ENCODE measurements at places on chromosomes 12 and 14.

DNA sequence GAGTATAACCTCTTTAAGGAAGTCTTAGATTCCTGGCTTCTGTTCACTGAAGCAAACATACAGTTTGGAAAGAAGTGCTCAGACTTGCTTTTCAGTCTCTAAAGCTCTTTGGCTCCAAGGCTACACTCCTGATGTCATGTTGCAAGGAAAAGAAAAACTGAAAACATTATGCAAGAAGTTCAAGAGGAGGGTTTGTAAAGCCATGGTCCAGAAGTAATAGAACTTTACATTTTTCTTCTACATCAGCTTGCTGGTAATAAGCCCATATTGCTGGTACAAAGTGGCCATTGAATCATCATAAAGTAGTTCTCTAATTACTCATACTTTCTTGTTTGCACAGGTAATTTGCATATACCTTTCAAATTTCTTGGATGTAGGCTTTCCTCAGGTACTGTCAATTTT lies 83.6 kb downstream of the BBS10 start:
- no peak for DNase-seq

DNA sequence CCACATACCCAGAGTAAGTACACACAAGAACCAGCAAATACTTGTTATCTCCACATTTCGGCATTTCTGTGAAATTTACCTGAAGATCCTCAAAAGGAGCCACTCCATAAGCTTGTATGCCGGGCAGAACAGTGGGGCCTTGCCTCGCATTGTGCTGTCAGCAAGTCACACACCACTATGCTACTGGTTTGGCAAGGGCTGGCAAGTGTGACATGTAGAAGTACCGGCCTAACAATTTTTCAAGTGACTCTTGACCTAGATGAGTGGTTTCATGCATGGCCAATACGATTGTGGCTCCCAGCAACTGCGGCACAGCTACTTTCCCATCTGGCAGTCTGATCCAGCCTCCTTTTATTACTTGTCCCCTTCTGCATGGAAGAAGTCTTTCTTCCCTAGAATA lies 69.8 kb downstream of the GAS2L3 start:
- no peak for DNase-seq

DNA sequence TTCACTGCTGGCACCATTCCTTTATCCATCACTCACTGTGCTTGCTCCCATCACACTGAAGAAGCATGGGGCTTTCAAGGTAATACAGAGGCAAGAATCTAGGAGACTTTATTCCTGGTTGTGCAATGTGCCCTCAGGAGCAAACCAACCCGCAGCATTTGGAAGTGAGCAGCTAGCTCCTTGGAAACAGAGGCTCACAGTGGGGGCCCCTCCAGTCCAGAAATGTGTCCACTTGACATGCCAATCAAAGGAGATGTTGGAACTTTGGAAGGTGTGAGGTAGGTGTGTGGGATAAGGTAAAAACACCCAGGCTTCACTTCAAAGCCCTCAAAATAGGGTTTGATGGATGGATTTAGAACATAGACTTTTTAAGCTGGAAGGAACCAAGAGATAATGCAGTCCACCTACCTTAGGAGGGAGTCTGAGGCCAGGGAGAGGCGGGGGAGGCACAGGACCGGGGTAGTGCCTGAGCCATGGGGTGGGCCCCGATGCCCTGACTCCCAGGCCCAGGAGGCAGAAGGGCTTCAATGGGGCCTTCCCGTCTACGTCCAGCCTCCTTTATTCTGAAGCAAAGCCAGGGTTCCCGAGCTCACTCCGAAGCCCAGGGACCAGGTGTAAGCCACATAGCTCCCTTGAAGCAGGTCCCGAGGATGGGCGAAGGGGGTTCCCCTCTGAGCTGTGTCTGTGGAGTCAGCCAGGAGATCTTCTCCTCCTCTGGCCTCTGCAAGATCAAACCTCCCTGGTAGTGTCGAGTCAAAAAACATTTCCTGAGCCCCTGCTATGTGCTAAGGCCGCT lies 17.6 kb upstream of the BCL11B start:
- DNase-seq, result no peak

- DNase-seq, result no peak
Observed at GRCh38 chr12:132493482-132494178, 3.7 kb downstream of the FBRSL1 start.

- DNase-seq, result no peak
Observed at GRCh38 chr12:121942145-121942718, 23.8 kb downstream of the CFAP251 start.

DNA sequence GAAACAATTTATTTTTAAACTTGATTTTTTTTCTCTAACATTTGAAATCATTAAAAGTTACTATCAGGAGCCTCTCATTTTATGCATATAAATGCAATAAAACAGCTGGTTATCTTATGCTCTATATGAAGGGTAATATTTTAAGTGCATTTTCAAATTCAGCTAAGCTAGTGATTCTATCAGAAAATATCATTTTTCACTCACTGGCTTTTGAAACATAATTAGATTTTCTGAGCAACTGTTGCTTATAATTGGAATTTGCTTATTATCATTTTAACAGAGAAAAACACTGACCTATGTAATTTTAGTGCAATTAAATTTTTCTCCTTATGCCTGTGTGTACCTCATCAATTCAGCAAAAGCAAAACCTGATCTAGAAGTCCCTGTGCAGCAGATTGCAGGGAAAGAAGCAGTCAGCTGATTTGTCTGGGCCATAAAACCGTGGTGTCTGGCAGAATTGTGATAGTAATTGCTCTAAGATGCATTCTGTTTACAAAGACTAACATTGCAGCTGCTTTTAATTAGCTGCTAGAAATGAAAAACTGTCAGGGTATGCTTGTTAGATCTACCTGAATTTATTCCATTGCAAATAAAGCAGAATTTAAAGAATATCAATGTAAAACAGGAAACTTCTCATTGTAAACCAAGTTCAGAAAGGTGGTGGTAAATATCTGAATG lies 75.0 kb downstream of the BICD1 start:
- DNase-seq, result no peak

- no peak for DNase-seq
Observed at GRCh38 chr12:49108958-49109404, 1.7 kb downstream of the LMBR1L start.

- no peak for DNase-seq
Observed at GRCh38 chr12:118150625-118151024, 14.7 kb downstream of the PEBP1 start.

GRCh38 chr12:41507286-41507685 lies 319.2 kb downstream of the PDZRN4 start:
- no peak for DNase-seq

GRCh38 chr14:105011312-105011990 lies 9.4 kb downstream of the CDCA4 start:
- no peak for DNase-seq
